ENCODE measurements at places on chromosomes 4 and X.

GRCh38 chrX:17052210-17052609 is 105.8 kb downstream of the REPS2 start:
- no peak for DNase-seq

- DNase-seq: no peak
Measured at GRCh38 chr4:90515191-90515590, 388.0 kb downstream of the CCSER1 start.

- no peak for DNase-seq
Measured at GRCh38 chrX:48919360-48919841, 577 bp upstream of the PIM2 start.

GRCh38 chrX:19672222-19672812 is 157.0 kb upstream of the MAP3K15 start:
- DNase-seq: no peak

DNA sequence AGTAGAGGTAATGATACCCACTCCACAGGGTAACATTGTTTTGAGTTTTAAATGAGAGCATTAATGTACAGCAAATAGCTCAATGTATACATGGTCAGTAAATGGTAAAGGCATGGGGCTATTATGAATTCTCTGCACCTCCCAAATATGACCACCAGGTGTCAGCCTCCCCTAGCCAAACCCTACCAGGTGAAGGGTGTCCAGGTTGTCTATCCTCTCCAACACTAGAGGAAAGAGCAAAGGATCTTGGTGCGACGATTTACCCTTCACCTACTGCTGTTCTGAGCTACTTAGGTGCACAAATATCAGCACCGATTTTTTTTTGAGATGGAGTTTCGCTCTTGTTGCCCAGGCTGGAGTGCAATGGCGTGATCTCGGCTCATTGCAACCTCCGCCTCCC is 26.5 kb upstream of the XIAP start:
- DNase-seq: peak; percentile 64

DNA sequence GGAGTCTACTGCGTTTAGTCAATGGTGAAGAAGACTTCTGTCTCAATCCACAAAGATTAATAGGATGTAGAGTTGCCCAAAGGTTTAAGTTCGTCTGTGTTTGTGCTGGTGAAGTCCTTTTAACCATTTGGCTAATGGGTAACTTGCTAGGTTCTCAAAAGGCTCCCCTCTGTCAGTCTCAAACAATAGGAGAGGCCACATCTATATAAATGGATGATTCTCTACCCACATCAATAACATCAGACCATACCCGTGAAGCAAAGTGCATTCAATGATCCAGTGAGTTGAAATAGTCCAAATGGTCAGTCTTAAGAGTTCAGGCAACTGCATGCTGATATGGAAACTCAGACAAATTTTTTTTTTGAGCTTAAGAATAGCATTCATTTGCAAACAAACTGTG is 28.1 kb downstream of the RS1 start:
- DNase-seq: no peak

- no peak for DNase-seq
Measured at GRCh38 chrX:2627272-2627867, 63.7 kb upstream of the CD99 start.

GRCh38 chr4:81424816-81425755 is 46.6 kb downstream of the RASGEF1B start:
- no peak for DNase-seq

DNA sequence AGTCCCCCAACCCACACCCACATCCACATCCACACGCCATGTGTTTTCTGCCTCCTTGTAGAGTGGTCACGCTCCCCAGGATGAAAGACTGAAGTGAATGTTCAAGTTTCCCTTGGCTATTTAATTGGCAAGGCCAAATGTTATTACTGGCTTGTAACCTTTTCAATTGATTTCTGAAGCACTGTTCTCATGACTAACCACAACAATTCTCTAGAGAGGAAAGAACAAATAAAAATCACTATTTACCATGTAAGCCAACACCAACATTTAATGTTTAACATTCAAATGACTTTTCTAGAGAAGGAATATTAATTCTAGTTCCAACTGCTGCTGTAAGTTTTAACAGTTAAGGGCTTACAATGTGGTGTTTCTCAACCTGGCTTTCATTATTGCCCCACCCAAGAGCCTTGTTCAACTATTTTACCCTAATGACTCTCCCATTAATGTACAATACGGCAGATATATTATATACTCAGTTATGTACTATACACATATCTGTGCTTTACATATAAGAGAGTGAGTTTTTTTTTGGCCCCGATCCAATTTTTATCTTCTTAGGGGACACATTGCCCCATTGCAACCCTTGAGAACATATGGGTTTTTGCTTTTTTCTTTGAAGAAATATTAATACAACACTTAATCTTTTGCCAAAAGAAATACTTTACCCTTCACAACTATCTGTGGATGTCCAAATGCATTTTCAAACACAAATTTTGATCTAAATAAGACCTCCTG is 46.5 kb downstream of the RELL1 start:
- DNase-seq: no peak
